RWPE1 (cell line): ENCODE measurements at places on chromosomes 3 and 15.

- no peak for DNase-seq
These were observed 138.3 kb upstream of the PTPRG start for GRCh38 chr3:61422945-61423673.

DNA sequence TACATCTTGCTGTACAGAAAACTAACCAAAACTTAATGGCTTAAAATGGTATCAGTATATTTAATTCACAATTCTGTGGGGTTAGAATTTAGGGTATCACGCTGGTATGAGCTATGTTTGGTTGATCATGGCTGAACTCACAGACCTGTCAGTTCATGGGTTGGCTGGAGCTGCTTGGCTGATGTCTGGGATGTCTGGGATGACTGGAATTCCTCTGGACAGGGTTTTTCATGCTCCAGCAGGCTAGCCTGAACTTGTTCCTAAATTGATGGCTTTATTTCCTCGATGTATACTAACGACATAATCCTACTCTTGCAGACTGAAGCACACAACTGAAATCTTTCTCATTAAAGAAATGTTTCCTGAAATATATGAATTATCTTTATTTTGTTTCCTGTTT lies 338.9 kb upstream of the GBE1 start:
- DNase-seq, result peak; percentile 73

DNA sequence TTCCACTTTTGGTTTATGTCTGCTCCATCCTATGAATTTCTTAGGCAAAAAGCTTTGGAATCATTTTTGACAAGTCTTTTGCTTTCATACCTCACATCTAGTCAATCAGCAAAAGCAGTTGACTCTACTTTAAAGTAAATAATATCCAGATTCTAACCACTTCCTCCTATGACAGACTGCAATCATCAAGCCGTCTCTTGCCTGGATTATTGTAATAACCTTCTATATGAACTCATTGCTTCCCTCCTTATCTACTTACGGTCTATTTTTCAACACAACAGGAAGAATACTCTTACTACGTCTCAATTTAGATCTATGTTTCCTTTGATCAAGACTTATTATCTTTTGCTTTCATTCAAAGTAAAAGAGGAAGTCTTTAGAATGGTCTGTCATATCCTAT lies 20.7 kb downstream of the CLDN1 start:
- no peak for DNase-seq

- DNase-seq, result peak; percentile 57
These were observed 260.4 kb upstream of the P2RY1 start for GRCh38 chr3:152574461-152575079.

GRCh38 chr3:169364497-169364896 lies 299.0 kb downstream of the MECOM start:
- no peak for DNase-seq

DNA sequence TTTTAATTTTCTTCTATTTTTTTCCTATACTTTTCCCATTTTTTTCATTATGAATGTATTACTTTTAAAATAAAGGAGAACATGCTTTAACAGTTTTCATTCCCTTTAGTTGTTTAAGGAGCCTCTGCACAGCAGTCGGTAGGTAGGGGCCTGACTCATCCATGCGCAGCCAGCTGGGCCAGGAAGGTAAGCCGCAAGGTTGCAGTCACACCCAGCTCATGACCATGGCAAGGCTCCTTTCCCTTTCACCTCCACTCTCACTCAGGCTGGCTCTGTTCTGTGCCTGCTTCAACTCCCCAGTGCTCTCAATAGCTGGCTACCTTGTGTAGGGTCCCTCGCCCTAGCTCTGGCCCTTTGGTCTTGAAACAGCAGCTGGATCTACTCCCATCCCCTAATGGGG lies 17.4 kb upstream of the ANKRD34C start:
- peak; percentile 42 for DNase-seq

GRCh38 chr3:183291497-183292031 lies 38.5 kb downstream of the B3GNT5 start:
- peak; percentile 70 for DNase-seq

DNA sequence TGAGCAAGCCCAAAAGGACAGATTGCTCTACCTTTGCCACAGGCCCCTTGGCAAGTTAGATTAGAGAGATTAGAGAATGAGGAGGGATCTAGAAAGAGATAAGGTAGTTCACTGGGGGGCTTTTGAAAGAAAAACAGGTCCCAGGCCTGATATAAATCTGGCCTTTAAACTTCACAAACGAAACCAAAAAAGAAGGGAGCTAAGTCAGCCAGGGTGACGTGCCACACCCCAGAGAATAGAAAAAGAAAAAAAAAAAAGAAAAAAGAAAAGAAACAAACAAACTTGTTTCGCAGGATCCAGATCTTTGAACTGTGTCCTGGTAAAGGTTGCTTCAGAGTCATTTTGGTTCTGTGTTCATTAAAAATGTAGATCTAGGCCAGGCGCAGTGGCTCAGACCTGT lies 3.6 kb downstream of the KAT2B start:
- DNase-seq, result no peak

DNA sequence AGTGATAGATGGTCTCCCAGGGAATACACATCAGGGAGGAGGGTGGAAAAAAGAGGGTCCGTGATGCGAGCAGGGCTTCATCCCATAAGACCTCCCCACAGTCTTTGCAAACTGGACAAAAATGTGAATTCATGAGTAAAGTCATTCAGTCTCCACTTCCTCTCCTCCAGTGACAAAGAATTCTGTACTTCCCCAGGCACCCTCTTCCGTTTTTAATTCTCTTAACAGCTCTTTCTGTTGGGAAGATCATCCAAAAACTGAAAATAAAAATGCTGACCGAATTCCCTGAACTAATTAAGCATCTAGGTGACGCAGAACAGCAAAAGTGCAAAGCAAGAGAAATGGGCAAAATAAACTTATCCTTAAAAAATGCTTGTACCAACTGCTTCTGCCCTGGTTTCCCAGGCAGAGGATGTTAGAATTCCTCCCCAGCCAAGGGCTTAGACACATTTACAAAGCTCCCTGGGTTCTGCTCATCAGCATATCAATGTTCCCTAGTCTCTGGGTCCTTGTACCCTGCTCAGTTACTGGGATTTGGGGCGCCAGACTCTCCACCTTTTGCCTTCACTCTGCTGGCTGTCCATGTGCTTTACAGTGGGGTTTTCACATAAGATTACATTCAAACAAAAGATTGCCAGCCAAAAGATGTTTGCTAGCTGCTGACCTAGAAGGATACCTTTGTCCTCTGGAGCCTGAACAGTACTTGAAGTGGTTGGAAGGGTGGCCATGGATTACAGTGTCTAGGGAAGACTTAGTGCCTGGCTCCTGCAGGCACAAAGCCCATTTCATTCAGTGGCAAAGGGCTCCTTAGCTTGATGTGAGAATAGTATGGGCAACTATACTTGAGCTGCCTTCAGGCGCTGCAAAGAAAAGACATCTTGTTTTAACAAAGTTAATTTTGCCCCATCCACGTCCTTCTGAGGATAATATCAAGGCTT lies 69.4 kb downstream of the ARNT2 start:
- no peak for DNase-seq

DNA sequence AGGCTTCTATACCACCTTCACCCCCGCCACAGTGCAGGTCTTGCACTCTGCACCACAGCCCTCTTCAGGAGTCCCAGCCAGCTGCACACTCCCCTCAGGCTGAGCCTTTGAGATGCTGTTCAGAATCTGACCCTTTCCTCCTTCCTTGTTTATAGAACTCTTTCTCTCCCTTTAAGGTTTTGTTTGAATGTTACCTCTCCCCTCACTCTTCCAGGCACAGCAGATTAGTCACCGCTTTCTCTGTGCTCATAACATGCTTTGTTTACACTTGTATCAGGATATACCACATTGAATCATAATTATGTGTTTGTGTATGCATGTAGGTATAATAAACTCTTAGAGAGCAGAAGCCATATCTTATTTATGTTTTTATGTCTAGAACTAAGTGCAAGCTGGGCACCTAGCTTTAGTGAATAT lies 168.4 kb upstream of the BCL6 start:
- DNase-seq, result peak; percentile 45
